ENCODE measurements at places on chromosomes 1 and 21.

GRCh38 chr1:21175670-21176581 is 771 bp downstream of the EIF4G3 start:
- no peak for DNase-seq

- DNase-seq = no peak
Observed at GRCh38 chr1:68495968-68496679, 758 bp downstream of the DEPDC1 start.

- no peak for DNase-seq
Observed at GRCh38 chr1:70768216-70768615, 279.4 kb downstream of the PTGER3 start.

DNA sequence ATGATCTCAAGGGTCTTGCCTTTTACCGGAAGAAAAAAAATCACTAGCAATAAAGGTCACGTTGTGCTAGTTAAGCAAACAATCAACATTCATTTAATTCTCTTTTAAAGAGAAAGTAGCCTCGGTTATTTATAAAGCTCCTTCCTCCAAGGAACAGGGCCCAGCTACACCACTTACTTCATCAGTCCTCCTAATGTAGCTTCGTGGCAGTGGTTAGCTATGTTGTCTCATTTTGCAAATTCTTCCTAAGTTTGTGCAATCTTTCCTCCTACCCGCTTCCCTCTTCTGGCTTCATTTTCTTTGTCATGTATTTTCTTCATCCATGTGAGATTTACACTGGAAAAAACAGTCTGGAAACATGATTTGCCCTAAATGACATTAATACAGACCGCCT is 554.2 kb downstream of the NUF2 start:
- DNase-seq = no peak

GRCh38 chr1:53693773-53694717 is 44.9 kb downstream of the GLIS1 start:
- no peak for DNase-seq

GRCh38 chr21:29053656-29054055 is 19.8 kb downstream of the CCT8 start:
- DNase-seq = peak; percentile 18

GRCh38 chr21:37251294-37251634 is 15.9 kb downstream of the VPS26C start:
- DNase-seq = no peak

DNA sequence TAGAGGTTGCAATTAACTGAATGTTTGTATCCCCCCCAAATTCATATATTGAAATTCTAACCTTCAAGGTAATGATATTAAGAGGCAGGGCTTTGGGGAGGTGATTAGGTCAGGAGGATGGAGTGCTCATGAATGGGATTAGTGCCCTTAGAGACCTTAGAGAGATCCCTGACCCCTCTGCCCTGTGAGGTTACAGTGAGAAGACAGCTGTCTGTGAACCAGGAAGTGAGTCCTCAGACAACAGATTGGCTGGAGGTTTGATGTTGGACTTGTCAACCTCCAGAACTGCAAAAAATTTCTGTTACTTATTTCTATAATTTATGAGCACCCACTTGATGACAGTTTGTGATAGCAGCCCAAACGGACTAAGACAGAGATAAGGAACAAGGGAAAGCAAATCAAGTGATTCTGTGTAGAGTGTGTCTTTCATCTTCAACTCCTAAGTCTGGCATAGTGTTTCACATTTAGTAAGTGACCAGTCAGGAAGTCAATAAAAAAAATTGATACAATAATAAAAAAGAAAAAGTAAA is 30.0 kb upstream of the RWDD3 start:
- DNase-seq = no peak

DNA sequence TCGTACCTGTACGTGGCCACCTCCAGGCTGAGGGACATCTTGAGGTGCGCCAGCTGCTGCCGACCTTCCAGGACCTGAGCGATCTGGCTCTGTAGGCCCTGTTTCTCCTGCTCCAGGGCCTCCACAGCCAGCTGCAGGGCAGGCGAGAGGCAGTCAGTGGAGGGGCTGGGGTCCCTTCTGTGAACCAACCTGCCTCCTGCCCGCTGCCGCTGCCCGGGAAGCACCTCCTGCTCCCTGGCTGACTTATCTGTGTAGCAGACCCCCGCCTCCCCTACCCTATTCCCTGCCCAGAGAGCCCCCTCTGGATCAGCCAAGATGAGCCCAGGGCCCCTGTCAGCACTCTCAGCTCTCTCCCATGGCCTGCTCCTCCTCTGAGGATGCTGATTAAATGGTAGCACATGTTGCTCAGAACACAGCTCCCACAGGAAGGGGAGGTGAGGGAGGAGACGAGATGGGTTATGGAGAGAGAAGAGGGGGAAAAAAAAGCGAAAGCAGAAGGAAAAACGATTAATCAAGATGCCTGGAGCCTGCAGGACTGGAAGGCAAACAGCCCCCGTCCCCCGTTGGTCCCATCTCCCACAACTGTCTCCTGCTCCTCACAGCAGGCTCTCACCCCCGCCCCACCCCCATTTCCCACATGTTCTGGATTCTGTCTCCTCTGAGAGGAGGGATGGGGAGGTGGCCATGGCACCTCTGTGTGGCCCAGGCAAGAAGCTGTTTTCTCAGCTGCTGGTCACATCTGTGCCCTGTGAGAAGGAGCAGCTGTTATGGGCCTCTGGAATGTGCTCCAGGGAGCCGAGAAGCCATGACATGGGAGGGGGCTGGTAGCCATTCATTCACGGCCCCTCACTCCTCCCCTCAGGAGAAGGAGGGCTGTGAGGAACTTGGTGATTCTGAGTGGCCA is 1.7 kb downstream of the NES start:
- DNase-seq = no peak

- no peak for DNase-seq
Observed at GRCh38 chr1:53160924-53161378, 18.5 kb upstream of the SLC1A7 start.

- no peak for DNase-seq
Observed at GRCh38 chr1:202439308-202439707, 90.8 kb downstream of the PPP1R12B start.

- DNase-seq = no peak
Observed at GRCh38 chr1:214067853-214068703, 80.3 kb downstream of the PROX1 start.

DNA sequence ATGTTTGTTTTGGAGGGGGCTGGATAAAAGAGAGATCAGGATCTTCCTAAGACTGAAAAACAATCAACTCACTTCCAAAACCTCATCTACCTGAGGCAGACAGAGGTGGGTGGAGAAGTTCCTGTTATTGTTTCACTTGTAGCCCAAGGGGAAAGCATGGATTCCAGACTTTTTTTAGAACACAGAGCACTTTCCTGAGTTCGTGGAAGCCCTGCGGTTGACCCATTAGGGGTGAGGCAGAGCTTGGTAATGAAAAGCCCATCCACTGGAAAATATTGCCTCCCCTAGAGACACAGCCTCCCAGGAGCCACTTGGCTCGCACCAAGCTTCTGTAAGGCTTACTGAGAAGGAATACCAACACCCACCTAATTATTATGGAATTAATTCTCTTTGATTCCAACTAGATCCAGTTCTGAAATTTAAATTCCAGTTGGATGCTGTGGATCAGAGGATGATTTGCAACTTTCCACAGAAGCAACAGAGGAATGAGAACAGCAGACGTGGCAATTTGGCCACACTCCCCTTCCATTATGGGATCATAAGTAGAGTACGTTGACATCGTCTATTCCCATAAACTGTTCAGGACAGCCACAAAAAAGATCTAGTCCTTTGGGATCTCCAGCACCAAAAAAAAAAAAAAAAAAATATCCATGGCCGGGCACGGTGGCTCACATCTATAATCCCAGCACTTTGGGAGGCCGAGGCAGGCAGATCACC is 4.1 kb upstream of the PEF1 start:
- no peak for DNase-seq

- DNase-seq = no peak
Observed at GRCh38 chr1:205792481-205792881, 17.2 kb upstream of the RAB29 start.

DNA sequence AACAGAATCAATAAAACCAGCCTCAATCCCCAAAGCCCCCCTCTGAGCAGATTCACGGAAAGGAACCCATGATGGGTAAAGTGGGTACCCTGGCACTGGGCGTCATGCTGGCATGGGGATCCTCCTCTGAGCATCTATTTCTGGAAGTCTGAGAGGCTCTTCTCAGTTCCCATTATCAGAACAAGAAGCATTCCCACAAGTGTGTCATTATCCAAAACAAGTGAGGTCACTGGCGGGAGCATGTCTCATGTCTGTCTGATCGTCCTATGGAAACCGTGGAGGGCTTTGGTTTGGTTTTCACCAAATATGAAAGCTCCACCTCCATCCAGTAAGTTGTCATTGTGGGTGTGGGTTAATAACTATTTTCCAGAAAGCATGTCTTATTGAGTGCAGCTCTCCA is 70.7 kb downstream of the PGM1 start:
- DNase-seq = no peak

All from AG04450 (cell line).